Esophagus squamous epithelium (tissue), 5 donors: ENCODE measurements at places on chromosomes 11 and 22. TPM values are rescaled to one million over a fixed set of nuclear protein-coding genes. Genes with fewer than 3 reads are reported as not detected.

DNA sequence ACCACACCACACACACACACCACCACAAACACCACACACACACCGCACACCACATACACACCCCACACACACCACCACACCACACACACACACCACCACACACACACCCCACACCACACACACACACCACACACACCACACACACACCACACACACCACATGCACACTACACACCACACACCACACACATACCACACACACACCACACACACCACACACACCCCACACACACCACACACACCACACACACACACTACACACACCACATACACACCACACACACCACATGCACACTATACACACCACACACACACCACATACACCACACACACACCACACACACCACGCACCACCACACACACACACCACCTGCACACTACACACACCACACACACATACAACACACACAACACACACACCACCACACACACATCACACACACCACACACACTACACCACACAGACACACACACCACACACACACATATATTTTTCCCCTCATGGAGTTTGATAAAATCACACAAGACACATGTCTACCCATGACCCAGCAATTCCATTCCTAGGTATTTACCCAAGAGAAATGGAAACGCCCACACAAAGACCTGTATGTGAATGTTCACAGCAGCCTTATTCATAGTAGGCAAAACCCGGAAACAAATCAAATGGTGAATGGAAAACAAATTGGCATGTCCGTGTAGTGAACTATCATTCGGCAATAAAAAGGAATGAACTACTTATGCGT lies 14.3 kb downstream of the CD5 start:
- H3K36me3 ChIP-seq: no peaks in the 10 kb centered on the region
- H3K4me1 ChIP-seq: peaks cover 11% of the 10 kb centered on the region
- H3K27ac ChIP-seq: no peak overlapping the region
- no peaks in the 10 kb centered on the region for H3K27me3 ChIP-seq

DNA sequence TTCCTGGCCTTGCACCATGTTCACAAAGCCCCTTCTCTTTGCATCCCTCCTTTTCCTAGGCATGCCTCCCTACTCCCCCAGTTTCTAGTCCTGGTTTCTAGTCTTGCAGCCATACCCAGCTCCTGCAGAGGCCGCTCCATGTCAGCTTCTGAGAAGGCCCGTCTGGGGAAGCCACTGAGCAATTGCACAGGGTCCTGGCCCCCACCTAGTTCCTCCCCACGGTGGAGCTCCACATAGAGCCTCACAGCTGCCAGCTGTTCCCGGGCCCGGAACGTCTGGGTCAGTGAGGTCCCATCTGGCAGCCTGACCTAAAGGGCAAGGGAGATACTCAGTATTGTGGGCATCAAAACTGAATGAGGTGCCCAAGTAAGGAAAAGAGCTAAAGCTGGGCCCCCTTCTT lies 2.2 kb downstream of the UBXN1 start:
- DNase-seq: no peak
- peaks cover 85% of the 10 kb centered on the region for H3K4me1 ChIP-seq
- no peak overlapping the region for H3K27ac ChIP-seq
- H3K4me3 ChIP-seq: no peak overlapping the region

- no peak overlapping the region for H3K27ac ChIP-seq
- no peaks in the 10 kb centered on the region for H3K27me3 ChIP-seq
- no peaks in the 10 kb centered on the region for H3K4me1 ChIP-seq
- no peaks in the 10 kb centered on the region for H3K36me3 ChIP-seq
- DNase-seq: no peak
Observed at GRCh38 chr22:46876357-46876934, 114.0 kb downstream of the TBC1D22A start.

- H3K4me3 ChIP-seq: no peak overlapping the region
- H3K27ac ChIP-seq: no peak overlapping the region
- no peaks in the 10 kb centered on the region for H3K36me3 ChIP-seq
- H3K4me1 ChIP-seq: no peaks in the 10 kb centered on the region
- DNase-seq: no peak
- H3K27me3 ChIP-seq: no peaks in the 10 kb centered on the region
Observed at GRCh38 chr11:129090056-129090455, 102.1 kb downstream of the ARHGAP32 start.

- peaks cover 58% of the 10 kb centered on the region for H3K4me1 ChIP-seq
- no peaks in the 10 kb centered on the region for H3K27me3 ChIP-seq
- no peaks in the 10 kb centered on the region for H3K36me3 ChIP-seq
Observed at GRCh38 chr22:17924735-17925364, 99.5 kb downstream of the MICAL3 start.

GRCh38 chr11:83676056-83676601 lies 390.0 kb upstream of the CCDC90B start:
- H3K4me1 ChIP-seq: no peaks in the 10 kb centered on the region
- H3K36me3 ChIP-seq: no peaks in the 10 kb centered on the region
- no peak for DNase-seq
- H3K27ac ChIP-seq: no peak overlapping the region
- H3K27me3 ChIP-seq: no peaks in the 10 kb centered on the region

- no peak overlapping the region for H3K4me3 ChIP-seq
- peaks cover 99% of the 10 kb centered on the region for H3K36me3 ChIP-seq
- H3K27ac ChIP-seq: no peak overlapping the region
- DNase-seq: no peak
- no peaks in the 10 kb centered on the region for H3K27me3 ChIP-seq
Observed at GRCh38 chr11:66488957-66489356, 8.7 kb downstream of the DPP3 start.

- H3K4me1 ChIP-seq: no peaks in the 10 kb centered on the region
- H3K36me3 ChIP-seq: no peaks in the 10 kb centered on the region
- DNase-seq: no peak
- H3K4me3 ChIP-seq: no peak overlapping the region
- H3K27me3 ChIP-seq: peaks cover 7% of the 10 kb centered on the region
Observed at GRCh38 chr11:125084057-125084416, 20.9 kb downstream of the SLC37A2 start.

DNA sequence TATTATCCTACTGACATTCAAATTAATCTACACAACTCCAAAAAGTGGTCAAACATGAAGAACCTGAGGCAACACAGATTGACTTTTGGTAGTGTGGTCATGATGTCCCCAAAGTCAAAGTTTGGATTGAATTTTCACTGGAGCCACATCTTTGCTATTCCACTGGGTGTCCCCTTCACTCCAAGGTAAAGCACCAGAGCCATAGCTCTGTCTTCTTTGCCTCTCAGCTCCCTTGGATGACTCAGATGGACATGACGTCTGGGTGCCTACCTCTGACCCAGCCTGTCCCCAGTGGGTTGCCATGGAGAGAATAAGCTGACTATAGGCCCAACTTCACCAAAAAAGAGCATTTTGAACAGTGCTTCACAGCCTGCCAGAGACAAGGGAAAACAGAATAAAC lies 57.4 kb upstream of the ARHGAP42 start:
- H3K4me3 ChIP-seq: no peak overlapping the region
- no peak overlapping the region for H3K27ac ChIP-seq
- no peak for DNase-seq
- no peaks in the 10 kb centered on the region for H3K4me1 ChIP-seq
- H3K36me3 ChIP-seq: no peaks in the 10 kb centered on the region

- H3K27ac ChIP-seq: no peak overlapping the region
- peaks cover 6% of the 10 kb centered on the region for H3K27me3 ChIP-seq
- H3K4me3 ChIP-seq: no peak overlapping the region
- DNase-seq: no peak
- no peaks in the 10 kb centered on the region for H3K36me3 ChIP-seq
Observed at GRCh38 chr11:102495161-102496042, 35.1 kb downstream of the MMP7 start.

The OR4D10 gene
- not detected for total RNA-seq

The KCNQ1 gene
- total RNA-seq: 3.1 TPM

The NXPE4 gene
- total RNA-seq: not detected

The ARHGAP8 gene
- total RNA-seq: 3.6 TPM

The CRACR2B gene
- 5.7 TPM for total RNA-seq
